Breast epithelium (tissue), 4 donors: ENCODE measurements at places on chromosomes 3 and 15. TPM values are rescaled to one million over a fixed set of nuclear protein-coding genes. Genes with fewer than 3 reads are reported as not detected.

GRCh38 chr3:26799679-26800317 lies 177.2 kb downstream of the LRRC3B start:
- no peaks in the 10 kb centered on the region for H3K4me1 ChIP-seq
- no peaks in the 10 kb centered on the region for H3K36me3 ChIP-seq
- DNase-seq = no peak

Gene LINGO1
- not detected for total RNA-seq

DNA sequence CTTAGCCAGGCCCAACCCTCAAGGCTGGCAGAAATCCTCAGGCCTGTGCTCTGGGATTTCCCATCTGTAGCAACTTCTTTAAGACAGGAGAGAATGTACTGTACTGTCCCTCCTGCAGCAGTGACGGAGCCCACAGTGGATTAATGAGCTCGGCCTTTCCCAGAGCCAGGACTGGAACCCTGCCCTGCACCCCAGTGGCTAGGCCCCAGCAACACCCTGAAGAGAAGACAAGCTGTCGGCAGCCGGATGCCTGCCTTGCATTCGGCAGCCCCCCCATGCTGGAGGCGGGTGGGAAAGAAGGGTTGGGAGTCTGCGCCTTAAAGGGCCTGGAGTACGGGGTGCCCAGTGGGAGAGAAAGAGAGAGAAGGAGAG lies 32.0 kb downstream of the KLHL25 start:
- H3K4me1 ChIP-seq = no peaks in the 10 kb centered on the region
- H3K27ac ChIP-seq = no peak overlapping the region
- no peaks in the 10 kb centered on the region for H3K36me3 ChIP-seq

Gene EFCC1
- 1.8 TPM for total RNA-seq
